ENCODE measurements at places on chromosomes 4 and X.

GRCh38 chrX:130261296-130261893 is 7.3 kb downstream of the ZNF280C start:
- no peak for DNase-seq

DNA sequence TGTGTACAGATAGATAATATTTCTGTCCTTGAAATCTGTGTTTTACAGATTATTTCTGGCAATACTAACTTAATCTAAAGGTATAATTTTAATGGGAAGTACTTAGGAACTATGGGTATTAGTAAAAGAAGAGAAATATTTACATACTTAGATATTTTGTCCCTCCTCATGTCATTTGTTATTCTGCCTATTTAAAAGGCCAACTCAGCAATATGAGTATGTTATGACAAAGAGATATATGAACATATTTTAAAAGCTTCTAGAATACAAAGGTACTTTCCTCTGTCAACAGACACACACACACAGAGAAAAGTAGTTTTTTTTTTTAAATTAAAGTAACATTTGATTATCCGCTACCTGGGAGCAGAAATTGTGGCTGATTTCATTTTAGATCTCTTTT is 7.9 kb downstream of the SLC7A11 start:
- DNase-seq = no peak

DNA sequence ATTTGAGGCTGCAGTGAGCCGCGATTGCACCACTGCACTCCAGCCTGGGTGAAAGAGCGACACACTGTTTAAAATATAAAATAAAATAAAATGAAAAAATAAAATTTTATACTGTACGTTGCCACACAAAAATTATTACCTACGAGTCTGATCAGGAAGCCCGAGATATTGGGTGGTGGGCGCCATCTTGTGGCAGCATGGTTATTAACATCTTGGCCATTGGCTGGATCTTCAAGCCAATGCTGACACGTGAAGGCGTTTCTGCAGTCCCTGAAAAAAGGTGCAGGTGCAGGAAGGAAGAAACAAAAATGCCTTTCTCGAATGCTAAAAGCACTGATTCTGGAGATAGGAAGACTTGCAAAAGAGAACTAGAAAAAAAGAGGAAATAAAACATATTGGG is 4.9 kb upstream of the TLR8 start:
- DNase-seq = peak; percentile 47

GRCh38 chr4:20430259-20430941 is 178.7 kb downstream of the SLIT2 start:
- no peak for DNase-seq

DNA sequence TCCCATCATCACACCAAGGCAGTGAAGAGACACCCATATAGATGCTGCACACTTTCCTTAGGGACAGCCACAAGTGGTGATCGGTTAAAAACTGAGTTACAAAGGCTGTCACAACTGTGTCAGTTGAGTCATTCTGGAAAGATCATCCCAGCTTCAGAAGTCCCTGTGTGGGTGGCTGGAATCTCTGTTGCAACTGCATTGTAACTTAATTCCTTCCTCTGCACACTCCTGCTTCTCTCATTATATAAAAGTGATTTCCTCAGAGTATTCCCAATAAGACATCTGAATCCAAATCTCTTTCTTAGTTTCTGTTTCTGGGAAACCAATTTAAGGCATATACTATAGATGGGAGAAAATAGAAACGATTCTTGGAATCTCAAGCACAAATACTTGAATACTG is 88.1 kb downstream of the FSTL5 start:
- no peak for DNase-seq

- DNase-seq = peak; percentile 55
These were observed 782 bp upstream of the NEK1 start for GRCh38 chr4:169612871-169613859.

DNA sequence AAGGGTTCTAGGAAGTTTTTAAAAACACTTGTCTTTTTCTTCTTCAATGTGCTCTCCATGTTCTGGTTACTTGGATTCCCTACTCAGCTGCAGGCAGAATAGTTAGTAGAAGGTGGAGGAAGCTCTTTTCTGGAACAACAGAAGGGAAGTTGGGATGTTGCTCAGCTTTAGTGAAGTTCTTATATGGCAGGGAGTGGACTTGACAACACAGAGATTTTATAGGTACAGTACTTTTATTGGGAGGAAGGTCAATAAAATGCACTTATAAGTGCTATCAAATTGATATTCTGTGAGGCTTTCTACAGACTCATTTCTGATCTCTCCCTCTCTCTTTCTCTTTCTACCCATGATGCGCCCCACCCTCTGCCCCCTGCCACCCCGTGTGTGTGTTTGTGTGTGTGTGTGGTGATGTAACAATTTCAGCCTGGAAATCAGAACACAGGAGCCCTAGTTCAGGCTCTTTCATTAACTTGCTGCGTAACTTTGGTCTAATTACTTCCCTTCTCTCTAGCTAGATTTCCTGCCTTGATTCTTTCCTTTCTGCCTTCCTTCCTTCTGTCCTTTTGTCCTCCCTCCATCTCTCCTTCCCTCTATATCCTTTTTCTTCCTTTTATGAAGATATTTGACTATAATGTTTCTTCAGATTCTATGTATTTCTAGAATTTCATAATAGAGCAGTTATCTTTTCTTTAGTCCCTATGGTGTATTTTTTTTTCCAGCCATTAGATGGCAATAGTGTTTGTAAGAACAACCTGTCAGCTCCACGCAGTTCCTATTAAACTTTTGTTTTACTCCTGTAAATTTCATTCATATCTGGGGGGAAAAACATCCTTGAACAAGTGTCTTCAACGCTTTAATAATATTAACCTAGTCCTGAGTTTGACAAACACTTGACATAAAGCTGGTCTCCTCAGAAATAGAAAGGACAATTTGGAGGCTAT is 37.1 kb downstream of the HEPH start:
- DNase-seq = no peak

- no peak for DNase-seq
These were observed 38.3 kb downstream of the RAP2C start for GRCh38 chrX:132180929-132181328.

All from effector CD8-positive, alpha-beta T cell (primary cell).